ENCODE measurements at places on chromosomes 6 and 20.

GRCh38 chr20:32678948-32679347 lies 5.2 kb upstream of the C20orf203 start:
- DNase-seq, result no peak

- DNase-seq, result no peak
These were observed 263.7 kb upstream of the ARID1B start for GRCh38 chr6:156513504-156513903.

- DNase-seq, result no peak
These were observed 165.4 kb upstream of the CITED2 start for GRCh38 chr6:139539852-139540251.

DNA sequence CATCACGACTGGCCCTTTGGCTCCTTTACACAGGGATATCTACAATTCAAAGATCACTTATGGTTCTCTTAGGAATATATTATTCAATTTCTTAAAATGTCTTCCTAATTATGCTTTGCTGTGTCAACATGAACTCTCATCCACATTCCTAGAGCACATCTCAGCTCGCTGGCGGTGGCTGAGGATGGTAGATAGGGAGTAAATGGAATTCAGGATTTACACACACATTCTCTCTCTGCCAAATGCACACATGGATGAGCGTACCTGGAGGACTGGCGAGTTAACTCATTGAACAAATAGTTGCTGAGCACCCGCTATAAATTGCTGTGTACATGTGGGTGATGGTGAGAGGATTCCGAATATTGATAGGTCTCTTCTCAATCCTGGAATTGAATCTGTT lies 4.8 kb upstream of the MRPS10 start:
- DNase-seq, result no peak
